ENCODE measurements at places on chromosomes 7 and 10. TPM values are rescaled to one million over a fixed set of nuclear protein-coding genes. Genes with fewer than 3 reads are reported as not detected.

The WNT8B gene
- not detected for total RNA-seq

The MYPN gene
- 1.8 TPM for total RNA-seq

DNA sequence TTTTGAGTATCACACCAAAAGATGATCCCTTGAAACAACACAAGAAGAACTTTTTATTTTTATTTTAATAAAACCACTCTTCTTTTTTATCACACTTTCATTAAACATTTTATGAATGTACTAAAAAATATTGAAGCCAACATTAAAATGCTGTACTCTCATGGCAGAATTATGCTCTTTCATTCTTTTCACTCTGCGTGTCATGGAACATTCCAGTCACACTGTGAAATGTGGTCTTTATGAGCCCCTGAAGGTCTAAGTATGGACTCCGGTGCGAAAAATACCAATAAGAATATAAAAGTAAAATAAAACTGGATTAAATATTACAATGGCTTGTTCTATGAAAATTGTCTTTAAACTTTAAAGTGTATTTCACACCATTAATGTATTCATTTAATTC lies 148.4 kb downstream of the TMEM26 start:
- no peak for DNase-seq

The ICA1 gene
- 0.24 TPM for total RNA-seq

DNA sequence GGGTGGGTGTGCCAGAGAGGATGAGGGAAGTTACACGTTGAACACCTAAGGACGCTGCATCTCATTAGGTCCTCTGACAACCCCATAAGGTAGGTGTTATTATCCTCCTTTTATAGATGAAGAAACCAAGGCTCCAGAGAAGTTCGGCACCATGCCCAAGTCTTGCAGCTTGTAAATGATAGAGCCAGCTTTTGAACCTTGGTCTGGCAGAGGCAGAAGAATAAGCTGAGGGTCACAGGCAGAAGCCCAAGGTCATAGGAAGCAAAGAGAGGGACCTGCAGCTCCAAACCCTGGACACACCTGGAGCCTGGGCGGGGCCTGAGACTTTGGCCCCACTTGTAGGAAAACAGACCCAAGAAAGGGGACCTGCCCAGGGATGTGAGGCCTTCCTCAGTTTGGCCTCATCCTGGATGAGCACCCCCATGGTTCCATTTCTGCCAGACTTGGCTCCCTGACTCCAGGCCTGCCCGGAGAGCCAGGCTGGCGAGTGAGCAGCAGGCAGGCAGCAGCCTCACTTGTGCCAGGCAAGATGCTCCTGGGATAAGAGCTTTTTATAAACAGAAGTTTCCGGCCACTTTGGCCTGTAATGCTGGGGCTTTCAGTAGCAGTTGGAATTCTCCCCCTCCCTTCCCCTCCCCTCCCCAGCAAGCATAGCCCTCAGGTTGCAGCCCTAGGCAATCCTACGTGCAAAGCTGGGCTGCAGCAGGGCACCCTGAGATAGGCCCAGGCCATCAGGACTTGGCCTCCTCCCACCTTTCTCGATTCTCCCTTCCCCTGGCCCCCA lies 2.4 kb downstream of the KCNH2 start:
- no peak for DNase-seq

The ZNF467 gene
- total RNA-seq = not detected

GRCh38 chr10:129915526-129916378 lies 48.3 kb downstream of the EBF3 start:
- no peak for DNase-seq

The SPDYE9 gene
- not detected for total RNA-seq

- DNase-seq = no peak
These were observed 32.6 kb downstream of the NEUROD6 start for GRCh38 chr7:31307972-31308371.

DNA sequence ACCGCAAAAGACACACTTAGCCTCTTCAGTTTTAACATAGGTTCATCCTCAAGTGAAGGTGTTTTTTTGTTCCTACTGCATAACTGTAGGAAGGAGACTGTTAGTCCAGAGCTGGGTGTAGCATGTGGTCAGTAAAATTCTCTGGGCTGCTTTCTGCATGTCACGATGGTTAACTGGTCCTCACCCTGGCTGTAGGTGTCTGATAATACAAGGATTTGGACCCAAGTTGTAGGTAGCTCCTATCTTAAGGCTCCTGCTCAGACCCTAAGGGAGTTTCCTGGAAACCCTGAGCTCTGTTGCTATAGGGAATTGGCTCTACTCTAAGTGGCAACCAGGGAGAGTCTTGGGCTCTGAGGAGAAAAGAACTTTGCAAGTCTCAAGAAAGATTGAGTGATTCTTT lies 112.9 kb downstream of the SAMD9 start:
- no peak for DNase-seq

- DNase-seq = no peak
These were observed 63.5 kb upstream of the ATRNL1 start for GRCh38 chr10:115029452-115030375.

The DDC gene
- not detected for total RNA-seq

DNA sequence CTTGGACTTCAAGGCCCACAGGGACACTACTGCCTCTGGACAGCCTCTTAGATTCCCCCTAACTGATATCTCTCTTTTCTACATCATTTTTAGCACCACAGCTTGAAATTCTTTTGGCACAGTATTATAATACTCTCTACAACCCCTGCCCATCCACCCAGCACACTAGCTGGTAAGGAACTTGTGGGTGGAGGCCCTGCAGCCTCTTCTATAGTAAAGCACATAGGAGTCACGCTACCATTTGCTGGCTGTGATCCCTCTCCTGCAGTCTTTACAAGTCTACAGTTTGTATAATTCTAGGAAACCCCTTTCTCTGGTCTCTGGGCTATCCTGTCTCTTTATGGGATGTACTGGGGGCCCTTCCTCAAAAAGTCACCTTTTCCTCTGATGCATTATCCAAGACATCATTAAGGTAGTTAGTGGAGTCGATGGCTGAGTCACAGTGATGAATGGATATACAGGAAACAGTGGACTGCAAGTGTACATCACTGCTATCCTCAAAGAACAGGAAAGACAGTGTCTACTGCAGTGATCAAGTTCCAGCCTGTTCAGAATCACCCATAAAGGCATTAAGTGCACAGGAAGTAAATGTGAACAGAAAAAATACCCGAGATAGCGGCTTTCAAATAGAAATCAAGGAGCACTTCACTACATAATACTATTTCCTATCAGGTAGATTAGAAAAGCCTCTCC lies 54.4 kb downstream of the STK17A start:
- DNase-seq = peak; percentile 41

DNA sequence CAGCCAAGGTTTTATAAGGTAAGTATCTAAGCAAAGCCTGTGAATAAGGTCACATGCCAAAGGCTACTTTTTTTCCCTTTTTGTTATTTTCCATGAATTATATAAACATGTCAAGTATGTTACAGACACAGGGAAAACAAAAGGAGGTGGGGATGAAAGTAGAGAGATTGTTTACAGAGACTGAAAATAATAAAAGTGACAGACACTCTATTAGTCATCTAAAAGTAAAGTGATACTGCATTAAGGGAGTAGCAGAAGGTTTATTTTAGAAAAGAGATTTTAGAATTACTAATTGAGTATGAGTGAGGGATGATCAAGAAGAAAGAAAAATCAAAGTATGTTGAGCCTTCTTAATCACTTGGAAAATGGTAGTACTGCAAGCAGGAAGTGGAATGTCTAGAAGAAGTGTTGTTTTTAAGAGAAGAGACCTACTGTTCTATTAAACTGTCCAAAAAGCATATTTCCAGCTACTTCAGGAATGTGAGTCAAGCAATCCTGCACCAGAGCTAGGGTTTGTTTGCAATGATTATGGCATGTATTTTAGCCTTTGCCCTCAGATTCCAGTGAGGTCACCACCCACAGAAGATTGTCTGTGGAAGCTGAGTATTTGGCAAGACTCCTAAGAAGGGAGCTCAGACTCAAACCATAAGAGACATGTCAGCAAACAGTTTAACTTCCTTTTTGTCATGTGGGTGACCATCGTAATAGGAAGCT lies 177.9 kb upstream of the PLXDC2 start:
- peak; percentile 81 for DNase-seq

- DNase-seq = no peak
These were observed 87.5 kb downstream of the SEPTIN14 start for GRCh38 chr7:55775051-55775420.

GRCh38 chr7:39678930-39679709 lies 55.7 kb downstream of the RALA start:
- no peak for DNase-seq

GRCh38 chr7:976901-977325 lies 1.6 kb upstream of the COX19 start:
- DNase-seq = no peak

GRCh38 chr7:106767498-106768323 lies 97.4 kb upstream of the PIK3CG start:
- DNase-seq = peak; percentile 71

DNA sequence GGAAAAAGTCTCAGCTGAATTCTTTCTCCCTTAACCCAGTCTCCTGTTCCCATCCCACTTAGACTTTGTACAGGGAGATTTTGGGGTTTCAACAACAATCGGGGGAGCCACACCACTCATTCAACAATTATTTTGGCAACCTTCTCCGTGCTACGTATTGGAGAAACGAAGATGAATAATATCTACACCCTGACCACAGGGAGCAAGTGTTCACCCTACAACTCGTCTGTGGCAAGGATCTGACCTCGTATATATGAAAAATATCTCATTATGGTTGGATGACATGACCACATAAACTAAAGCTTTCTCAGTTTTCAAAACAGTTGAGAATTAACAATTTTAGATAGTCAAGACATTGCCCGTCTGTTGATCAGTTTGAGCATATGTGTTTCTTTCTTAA lies 302.1 kb downstream of the CACNA2D1 start:
- no peak for DNase-seq

DNA sequence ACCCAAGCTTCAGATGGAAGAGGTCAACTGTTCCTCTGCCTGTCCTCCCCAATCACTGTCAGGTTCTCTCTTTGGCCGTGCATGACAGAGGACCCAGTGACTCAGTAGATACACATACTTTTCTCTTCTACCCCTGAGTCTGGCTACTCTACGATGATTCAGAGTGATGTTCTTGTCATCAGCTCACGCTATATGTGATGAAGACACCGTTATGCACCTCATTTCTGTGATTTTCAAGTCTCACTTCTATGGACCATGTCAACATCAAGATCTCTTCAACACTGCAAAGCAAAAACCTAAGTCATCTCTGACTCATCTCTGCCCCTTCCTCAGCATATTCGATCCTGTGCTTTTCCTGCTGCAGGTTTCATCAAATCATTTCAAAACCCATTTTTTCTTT lies 76.6 kb upstream of the DGKI start:
- DNase-seq = peak; percentile 74

The PILRA gene
- not detected for total RNA-seq

- DNase-seq = no peak
These were observed 730 bp upstream of the RASSF4 start for GRCh38 chr10:44958898-44959246.

GRCh38 chr7:156309016-156309620 lies 331.5 kb upstream of the RNF32 start:
- no peak for DNase-seq

The NKX1-2 gene
- total RNA-seq = not detected

The GNAT3 gene
- total RNA-seq = not detected

DNA sequence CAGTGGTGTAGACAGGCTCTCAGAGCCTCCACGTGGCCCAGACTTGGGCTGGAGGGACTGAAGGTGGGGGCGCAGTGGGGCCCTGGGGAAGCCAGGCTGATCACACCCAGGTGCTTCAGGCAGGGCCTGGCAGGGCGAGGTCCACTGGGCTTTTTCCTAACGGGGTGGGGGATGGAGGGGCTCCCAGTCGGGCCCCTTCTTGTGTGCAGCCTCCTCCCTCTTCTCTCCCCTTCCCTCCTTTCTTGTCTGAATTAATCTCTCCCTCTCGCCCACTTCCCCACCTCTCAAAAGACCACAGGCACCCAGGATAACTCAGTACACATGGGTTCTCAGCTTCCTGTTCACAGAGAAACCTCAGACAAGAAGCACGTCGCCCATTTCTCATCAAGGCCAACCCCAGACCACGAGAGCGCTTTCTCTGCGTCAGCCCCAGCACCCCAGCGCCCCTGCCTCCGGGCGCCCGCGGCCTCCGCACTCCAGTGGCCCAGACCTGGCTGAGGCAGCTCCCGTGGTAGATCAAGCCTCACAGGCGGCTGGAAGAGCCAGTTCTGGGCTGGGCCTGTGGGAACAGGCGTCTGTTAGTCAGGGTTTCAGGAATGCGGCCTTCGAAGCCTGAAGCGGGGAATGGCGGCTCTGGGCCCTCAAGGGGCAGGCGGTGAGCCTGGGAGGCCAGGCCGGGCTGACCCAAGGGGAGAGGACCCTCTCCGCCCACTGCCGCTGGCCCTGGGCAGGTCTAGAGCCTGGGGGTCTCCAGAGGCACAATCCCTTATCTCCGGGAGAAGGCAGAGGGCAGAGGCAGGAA lies 50.6 kb downstream of the PWWP2B start:
- DNase-seq = peak; percentile 91

DNA sequence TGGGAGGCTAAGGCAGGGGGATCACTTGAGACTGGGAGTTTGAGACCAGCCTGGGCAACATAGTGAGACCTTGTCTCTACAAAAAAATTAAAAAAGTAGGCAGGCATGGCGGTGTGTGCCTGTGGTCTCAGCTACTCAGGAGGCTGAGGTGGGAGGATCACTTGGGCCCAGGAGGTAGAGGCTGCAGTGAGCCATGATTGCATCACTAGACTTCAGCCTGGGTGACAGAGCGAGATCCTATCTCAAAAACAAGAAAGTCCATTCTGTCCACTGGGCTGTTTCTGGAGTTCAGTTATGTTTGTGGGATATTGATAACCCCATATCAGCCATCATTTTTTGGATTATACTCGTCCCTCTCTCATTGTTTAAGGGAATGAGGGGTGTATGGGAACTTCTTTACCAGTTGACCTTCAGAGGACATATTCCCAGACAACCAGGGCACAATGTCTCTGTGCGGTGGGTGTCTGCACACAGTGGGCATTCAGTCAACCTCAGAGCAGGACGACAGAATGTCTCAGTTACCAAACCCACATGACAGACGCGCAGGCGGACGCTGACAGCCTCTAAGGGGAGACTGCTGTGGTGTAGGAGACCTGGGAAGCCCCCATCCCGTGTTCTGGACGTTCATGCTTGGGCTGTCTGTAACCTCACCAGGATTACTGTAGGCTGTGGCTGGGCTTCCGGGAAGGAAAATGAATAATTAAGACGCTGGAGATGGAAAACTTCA lies 69.4 kb downstream of the CARD11 start:
- DNase-seq = no peak

The PANK1 gene
- total RNA-seq = 4.8 TPM

The ADAMTS14 gene
- 10.1 TPM for total RNA-seq

DNA sequence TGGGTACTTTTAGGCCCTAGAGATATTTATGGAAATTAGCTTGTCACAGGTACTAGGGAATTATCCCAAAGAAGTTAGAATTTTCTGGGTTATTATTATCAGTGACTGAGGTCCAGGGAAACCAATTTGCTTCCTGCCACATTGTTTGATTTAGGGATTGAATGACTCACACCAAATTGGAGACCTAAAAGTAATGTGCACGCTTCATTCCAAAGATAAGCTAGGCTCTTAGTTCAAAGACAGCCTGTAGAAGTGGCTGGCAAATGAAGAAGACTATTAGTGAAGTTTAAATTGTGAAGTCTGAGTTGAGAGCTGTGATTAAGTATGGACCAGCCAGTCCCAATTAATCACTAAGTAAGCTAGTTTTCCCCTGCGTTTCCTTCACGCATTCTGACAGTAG lies 188.1 kb upstream of the MYO3A start:
- DNase-seq = no peak

Measured in RPMI7951 (cell line).